ENCODE measurements at places on chromosomes 12 and 14. TPM values are rescaled to one million over a fixed set of nuclear protein-coding genes. Genes with fewer than 3 reads are reported as not detected.

Gene NTS
- not detected for total RNA-seq

DNA sequence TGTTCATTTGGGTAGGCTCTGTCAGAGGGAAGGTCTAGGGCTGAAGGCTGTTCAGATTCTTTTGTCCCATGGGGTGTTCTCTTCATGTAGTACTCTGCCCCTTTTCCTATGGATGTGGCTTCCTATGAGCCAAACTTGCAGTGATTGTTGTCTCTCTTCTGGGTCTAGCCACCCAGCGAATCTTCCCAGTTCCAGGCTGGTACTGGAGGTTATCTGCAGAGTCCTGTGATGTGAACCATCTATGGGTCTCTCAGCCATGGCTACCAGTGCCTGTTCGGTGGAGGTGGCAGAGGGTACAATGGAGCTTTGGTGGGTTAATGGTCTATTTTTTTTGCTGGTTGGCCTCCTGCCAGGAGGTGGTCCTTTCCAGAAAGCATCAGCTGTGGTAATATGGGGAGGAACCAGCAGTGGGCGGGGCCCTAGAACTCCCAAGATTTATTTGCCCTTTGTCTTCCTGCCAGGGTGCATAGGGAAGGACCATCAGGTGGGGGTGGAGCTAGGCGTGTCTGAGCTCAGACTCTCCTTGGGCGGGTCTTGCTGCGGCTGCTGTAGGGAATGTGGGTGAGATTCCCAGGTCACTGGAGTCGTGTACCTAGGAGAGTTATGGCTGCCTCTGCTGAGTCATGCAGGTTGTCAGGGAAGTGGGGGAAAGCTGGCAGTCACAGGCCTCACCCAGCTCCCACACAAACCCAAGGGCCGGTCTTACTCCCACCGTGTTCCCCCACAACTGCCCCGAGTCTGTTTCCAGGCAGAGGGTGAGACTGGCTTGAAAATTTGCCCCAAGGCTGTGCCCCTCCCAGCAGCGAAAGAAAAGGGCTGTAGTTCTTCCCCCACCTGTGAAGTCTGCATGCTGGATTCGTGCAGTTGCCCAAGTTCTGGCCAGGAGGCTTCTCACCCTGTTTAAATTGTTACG is 17.5 kb downstream of the MTRFR start:
- peak; percentile 82 for DNase-seq

DNA sequence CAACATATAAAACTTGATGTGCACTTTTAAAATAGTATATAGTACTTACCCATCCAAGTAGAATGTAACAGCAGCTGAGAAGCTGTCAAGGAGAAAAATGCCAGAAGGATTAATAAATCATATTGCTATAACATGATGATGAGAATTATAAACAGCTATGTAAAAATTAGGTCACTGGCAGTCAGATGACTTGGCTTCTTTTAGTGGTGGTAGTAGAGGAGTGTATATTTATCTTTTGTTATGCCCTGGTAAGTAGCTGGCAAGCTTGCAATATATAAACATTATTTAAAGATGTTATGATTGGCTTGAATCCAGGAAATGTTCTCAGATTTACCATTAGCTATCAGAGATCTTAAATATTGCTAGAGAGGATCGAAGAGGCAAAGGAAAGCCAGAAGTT is 471.0 kb upstream of the MGAT4C start:
- DNase-seq, result peak; percentile 36

GRCh38 chr14:24234095-24235005 is 1.6 kb downstream of the GMPR2 start:
- no peak for DNase-seq

Gene DEGS2
- total RNA-seq, result not detected

- DNase-seq, result peak; percentile 96
These were observed 40.0 kb downstream of the TSPAN9 start for GRCh38 chr12:3117144-3117581.

Gene GPN3
- 22.6 TPM for total RNA-seq

DNA sequence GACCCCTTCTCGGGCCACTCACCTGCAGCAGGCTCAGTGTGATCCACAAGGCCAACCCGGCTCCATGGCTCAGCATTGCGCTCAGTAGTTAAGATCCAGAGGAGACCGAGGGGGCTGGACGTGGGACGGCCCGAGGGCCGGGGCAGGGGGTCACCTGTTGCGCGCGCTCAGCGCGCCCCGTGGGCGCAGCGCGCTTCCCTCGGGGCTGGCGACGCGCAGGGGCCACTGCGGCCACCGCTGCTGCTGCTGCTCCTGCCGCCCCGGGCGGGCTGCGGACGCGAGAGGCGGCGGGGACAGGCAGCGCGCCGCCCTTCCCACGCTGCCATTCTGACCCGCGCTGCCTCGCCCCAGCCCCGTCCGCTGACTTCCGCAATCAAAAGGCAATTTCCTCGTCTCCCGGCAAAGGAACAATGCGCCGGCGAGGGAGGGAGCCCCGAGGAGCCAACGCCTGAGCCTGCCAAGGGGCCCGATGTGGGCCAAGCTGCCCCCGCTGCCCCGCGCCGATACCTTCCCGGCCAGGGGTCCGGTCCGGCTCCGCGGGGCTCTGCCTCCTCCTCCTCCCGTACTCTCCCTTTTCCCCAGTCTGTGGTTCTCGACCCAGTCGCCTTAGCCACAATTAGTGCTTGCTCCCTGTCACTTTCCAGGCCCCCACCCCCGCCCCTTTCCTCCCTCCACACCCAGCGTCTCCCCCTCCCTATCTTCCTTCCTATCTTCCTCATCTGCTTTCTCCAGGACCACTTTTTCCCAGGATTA is 27.3 kb downstream of the PTPRB start:
- DNase-seq, result peak; percentile 45

- no peak for DNase-seq
These were observed 2.9 kb downstream of the SRP54 start for GRCh38 chr14:34985740-34986139.

DNA sequence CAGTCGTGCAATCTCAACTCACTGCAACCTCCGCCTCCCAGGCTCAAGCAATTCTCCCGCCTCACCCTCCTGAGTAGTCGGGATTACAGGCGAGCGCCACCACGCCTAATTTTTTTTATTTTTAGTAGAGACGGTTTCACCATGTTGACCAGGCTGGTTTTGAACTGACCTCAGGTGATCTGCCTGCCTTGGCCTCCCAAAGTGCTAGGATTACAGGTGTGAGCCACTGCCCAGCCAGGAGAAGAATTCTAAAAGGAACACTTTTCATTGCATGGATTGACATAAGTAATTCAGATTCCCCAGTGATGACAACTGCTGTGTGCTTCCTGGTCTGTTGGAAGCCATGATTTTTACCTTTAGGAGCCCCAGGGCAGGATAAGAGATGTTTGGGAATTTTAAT is 22.1 kb downstream of the DMAC2L start:
- DNase-seq, result no peak

Gene WDHD1
- 13.9 TPM for total RNA-seq

- no peak for DNase-seq
These were observed 30.1 kb upstream of the DHRS7 start for GRCh38 chr14:60195179-60195810.

DNA sequence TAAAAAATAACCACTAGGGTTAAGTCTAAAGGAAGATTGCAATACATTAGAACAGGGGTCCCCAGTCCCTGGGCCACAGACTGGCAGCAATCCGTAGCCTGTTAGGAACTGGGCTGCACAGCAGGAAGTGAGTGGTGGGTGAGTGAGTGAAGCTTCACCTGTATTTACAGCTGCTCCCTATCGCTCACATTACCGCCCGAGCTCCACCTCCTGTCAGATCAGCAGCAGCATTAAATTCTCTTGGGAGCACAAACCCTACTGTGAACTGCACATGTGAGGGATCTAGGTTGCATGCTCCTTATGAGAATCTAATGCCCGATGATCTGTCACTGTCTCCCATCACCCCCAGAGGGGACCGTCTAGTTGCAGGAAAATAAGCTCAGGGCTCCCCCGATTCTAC is 15.5 kb downstream of the ADGRD1 start:
- no peak for DNase-seq

- no peak for DNase-seq
These were observed 1.3 kb upstream of the ESYT1 start for GRCh38 chr12:56126732-56127239.

DNA sequence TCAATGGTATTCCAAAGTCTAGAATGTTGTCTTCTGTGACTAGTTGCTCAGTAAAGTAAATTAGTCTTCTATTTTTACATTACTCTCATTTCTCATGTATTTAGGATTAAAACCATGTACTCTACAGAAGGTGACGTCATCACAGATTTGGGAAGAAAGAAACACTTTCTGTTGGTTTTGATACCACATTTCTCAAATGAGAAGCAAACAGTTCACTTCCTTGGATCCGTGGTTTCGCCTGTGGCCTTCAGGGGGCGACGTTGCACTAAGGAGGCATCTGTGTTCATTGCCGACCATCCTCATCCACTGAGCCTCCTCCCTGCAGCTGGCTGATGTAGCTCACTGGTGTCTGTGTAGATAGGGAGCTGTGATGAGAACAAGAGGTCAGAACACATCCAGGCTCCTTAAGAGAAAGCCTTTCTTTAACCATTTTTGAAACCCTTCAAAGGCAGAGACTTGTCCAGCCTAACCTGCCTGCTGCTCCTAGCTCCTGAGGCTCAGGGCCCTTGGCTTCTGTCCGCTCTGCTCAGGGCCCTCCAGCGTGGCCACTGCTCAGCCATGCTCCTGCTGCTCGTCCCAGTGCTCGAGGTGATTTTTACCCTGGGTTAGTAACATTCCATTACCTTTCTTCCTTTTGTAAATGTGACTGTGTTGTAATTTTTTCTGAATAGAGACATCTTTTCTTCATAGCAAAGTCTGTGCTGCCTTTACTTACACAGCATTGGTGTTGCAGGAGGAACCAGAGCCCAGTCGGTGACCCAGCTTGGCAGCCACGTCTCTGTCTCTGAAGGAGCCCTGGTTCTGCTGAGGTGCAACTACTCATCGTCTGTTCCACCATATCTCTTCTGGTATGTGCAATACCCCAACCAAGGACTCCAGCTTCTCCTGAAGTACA is 220.6 kb upstream of the OR4E1 start:
- DNase-seq, result no peak

DNA sequence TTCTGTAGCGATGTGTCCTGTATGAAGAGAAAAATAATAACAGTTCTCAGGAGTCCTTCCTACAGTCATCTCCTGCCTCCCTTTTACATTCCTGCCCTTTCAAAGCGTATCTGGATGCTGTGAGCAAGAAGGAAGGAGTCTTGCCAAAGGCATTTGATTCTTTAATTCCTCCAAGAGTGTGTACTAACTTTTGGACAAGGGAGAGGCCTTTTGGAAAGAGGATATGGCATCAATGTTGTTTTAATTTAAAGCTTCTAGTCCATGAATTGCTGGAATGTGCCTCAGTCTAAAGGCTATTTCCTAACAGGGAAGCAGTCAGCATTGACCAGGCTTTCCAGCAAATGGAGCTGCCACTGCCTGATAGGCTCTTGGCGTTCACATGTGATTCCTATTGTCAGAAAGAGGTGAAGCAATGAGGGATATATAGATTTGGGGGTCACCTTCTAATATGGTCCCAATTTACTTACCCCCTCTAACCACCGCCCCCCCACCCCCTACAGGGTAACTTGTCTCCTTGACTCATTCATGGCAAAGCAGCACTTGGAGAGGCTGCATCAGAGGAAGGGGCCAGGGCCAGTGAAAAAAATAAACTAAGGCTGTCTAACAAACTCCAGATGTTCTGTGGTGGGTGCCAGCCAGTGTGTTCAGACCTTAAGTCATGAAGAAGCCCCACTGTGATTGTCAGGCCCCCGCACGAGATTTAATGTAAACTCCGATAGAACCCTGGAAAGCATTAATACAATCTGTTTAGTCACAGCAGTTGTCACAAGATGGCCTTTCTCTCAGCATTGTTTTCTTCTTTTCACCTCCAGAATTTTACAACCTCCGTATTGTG is 220.3 kb downstream of the FBXL14 start:
- DNase-seq, result no peak

- DNase-seq, result peak; percentile 35
These were observed 198.9 kb downstream of the ZFP36L1 start for GRCh38 chr14:68593806-68594536.

DNA sequence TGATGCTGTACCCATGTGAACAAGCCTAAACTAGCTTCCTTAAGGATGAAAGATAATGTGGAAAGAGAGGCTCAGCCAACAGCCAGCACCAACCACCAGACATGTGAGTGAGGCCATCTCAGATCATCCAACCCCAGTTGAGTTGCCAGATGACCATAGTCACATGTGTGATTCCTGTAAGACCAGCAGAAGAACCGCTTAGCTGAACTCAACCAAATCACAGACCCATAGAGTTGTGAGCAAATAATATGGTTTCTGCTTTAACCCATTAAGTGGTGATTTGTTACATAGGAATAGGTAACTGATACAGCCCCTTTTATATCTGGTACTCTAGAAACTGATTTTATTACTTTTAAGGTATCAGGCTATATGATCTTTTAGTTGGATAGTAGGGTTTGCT is 17.6 kb upstream of the ELK3 start:
- DNase-seq, result no peak

- peak; percentile 67 for DNase-seq
These were observed 92.8 kb downstream of the SCN8A start for GRCh38 chr12:51683763-51684357.

DNA sequence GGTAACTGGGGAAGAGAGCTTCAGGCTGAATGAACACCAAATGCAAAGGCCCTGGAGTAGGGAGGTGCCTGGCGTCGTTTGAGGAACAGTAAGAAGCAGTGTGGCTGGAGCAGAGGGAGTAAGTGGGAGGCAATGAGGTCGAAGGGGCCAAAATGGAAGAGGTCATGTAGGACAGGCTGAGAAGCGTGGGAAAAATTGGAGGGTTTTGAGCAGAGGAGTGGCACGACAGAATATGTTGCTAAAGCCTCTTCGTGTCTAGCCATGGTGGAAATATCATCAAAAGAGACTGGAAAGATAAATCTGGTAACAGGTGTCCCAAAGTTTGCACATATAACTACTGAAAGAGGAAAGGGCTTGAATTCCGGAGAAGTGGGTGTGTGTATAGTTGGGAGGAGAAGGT is 1.9 kb downstream of the TRIM9 start:
- no peak for DNase-seq

Gene METTL3
- total RNA-seq, result 35.0 TPM

DNA sequence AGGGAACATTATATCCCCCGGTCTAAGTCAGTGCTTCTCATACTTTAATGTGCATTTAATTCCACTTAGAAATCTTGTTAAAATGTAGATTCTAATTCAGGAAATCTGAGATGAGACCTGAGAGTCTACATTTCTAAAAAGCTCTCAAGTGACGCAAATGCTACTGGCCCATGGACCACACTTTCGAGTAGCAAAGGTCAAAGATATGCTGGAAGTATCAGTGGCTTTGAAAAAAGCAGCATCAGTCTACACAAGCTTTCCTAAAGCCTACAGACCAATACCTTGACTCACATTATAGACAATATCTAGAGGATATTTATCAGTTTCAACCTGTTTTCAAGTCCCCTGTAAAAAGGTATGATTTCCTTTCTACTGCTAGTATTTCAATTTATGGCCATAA is 248.6 kb downstream of the CEP128 start:
- no peak for DNase-seq

- DNase-seq, result peak; percentile 26
These were observed 193.6 kb upstream of the RASSF8 start for GRCh38 chr12:25764892-25765291.

Gene PFKM
- total RNA-seq, result 38.8 TPM

Gene MARK3
- total RNA-seq, result 27.2 TPM

GRCh38 chr14:79836577-79836976 is 374.7 kb downstream of the DIO2 start:
- DNase-seq, result no peak
